ENCODE measurements at places on chromosomes 7 and 10.

DNA sequence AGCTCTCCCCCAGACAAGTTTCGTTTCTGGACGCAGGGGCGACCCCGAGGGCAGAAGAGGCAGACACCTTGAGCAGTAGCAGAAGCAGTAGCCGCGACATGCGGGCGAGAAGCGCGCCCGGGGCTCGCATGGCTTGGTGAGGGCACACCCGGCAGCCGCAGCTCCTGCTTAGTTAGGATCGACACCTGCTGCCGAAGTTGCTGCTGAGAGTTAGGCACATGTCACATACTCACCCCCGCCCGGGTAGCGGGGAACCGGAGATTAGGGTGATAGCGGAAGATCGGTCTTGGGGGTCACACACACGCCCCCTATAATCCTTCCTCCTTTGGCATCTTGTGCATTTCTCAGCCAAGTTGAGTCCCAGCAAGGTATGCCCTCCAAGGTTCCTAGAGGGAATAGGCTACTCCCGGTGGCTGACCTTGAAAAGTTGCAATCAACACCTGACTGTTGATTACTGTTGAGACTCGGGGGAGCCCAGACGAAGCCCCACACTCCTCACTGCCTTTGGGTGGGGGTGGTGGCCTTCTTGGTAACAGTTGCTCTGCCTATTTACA, 668 bp downstream of the GPR37 start:
- no peak for DNase-seq

DNA sequence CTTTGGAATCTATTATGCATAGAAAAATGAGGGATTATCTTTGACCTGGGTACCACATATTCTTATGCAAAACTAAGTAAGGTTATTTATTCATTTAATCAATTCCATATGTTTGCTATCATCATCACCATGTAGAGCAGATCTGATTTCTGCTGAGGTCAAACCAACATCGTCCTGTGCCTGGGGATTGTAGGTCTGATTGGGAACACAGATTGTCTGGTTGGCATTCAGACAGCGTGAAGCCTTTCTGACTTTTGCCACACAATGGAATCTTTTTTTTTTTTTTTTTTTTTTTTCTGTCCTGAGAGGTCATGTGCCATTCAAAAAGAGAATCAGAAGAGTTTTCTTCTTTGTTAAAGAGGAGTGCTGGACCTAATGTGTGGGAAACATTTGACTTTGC, 142.9 kb downstream of the RAB11FIP2 start:
- no peak for DNase-seq

GRCh38 chr7:18458830-18459229, 36.7 kb upstream of the HDAC9 start:
- no peak for DNase-seq

GRCh38 chr10:96456296-96456840, 57.4 kb downstream of the TLL2 start:
- no peak for DNase-seq

- DNase-seq = no peak
Measured at GRCh38 chr10:125770844-125771243, 4.8 kb downstream of the MMP21 start.

DNA sequence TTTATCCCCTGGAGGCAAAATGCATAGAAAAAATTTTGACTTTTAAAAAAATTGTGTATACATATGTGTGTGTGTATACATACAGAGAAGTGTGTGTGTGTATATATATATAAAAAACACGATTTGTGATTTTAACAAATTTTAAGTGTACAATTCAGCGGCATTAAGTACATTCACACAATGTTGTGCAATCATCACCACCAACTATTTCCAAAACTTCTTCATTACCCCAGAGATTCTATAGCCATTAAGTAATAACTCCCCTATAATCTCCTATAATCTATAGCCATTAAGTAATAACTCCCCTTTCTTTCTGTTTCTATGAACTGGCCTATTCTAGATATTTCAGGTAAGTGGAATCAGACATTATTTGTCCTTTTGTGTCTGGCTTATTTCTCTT, 20.7 kb upstream of the CAMK2B start:
- DNase-seq = no peak

- no peak for DNase-seq
Measured at GRCh38 chr7:29805886-29806207, 461 bp upstream of the WIPF3 start.

DNA sequence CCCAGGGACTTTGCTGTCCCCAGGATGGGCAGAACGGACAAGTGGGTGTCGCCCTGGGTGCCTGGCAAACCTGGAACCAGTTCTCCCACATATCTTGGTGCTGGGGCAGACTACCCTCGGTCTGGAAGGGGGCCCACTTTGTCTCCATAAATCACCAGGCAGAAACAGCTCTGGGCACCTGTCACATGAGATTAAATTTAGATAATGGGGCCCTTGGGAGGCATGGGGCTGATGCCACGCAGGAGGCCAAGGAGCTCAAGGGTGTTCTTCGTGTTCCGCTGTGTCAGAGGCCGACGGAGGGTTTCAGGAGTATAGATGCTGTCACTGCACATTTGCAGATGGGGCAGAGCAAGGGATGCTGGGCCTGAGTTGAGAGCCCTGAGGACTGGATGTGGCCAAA, 72.7 kb downstream of the TMEM130 start:
- no peak for DNase-seq

DNA sequence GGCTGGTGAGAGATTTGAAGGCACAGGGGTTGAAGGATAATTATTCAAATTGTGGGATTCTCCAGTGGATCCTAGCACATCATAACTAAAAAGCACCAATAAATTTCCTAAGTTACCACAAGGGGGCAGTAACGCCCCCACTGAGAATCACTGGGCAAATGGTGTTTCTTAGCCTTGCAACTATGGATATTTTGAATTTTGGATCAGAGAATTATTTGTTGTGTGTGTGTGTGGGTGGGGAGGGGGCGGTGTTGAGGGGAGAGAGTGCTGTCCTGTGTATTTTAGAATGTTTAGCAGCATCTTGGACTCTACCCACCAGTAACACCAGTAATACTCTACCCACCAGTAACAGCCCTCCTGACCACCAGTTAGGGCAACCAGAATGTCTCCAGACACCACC, 63.3 kb upstream of the PRKG1 start:
- DNase-seq = no peak

DNA sequence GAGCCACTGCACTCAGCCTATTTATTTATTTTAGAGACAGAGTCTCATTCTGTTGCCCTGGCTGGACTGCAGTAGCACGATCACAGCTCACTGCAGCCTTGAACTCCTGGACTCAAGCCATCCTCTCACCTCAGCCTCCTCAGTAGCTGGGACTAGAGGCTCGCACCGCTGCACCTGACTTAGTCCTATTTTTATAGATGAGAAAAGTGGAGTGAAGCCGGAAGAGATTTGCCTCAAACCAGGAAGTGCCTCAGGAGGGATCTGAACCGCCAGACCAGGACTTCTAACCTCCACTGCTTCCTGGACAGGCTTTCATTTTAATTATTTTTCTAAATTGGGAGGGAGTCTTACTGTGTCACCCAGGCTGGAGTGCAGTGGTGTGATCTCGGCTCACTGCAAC, 17.5 kb upstream of the CLIP2 start:
- no peak for DNase-seq

- DNase-seq = no peak
Measured at GRCh38 chr7:116408166-116408565, 91.4 kb upstream of the CAV2 start.

DNA sequence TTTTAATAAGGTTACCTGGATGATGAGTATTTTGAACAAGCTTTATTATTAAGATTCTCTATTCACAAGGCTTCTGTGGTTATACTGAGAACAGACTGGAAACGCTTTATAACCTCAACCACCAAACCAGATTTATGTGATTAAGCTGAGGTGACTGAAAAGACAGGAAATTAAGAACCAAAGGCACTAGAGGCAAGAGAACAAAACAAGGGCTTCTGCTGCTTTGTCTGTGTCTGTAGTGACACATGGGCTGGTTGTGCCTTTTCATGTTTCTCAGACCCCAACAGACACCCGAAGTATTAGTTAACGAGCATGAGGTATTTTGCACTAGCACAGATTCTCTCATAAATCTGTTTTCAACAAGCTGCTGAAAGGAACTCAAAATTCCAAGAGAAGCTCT, 64.4 kb downstream of the RAPGEF5 start:
- no peak for DNase-seq

DNA sequence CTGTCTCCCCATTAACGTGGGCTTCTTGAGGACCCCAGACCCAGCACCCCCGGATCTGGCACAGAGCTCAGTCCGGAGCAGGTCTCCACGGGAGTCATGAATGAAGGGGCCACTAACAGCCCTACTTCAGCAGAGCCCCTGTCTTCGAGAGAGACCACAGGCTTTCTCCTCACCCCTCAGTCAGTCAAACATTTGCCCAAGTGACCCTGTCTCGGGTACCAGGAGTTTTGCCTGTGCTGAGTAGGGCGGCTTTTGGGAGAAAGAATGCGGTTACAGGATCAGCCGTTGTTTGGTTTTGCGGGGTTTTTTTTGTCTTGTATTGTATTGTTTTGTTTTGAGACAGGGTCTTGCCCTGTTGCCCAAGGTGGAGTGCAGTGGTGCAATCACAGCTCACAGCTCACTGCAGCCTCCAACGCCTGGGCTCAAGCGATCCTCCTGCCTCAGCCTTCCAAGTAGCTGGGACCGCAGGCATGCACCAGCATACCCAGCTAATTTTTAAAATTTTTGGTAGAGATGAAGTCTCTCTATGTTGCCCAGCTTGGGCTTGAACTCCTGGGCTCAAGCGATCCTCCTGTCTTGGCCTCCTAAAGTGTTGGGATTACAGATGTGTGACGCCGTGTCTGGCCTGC, 16.5 kb downstream of the ADAP1 start:
- DNase-seq = no peak

GRCh38 chr10:43055991-43056567, 20.8 kb upstream of the RET start:
- no peak for DNase-seq

GRCh38 chr7:99560834-99561736, 2.6 kb downstream of the ZNF655 start:
- no peak for DNase-seq

DNA sequence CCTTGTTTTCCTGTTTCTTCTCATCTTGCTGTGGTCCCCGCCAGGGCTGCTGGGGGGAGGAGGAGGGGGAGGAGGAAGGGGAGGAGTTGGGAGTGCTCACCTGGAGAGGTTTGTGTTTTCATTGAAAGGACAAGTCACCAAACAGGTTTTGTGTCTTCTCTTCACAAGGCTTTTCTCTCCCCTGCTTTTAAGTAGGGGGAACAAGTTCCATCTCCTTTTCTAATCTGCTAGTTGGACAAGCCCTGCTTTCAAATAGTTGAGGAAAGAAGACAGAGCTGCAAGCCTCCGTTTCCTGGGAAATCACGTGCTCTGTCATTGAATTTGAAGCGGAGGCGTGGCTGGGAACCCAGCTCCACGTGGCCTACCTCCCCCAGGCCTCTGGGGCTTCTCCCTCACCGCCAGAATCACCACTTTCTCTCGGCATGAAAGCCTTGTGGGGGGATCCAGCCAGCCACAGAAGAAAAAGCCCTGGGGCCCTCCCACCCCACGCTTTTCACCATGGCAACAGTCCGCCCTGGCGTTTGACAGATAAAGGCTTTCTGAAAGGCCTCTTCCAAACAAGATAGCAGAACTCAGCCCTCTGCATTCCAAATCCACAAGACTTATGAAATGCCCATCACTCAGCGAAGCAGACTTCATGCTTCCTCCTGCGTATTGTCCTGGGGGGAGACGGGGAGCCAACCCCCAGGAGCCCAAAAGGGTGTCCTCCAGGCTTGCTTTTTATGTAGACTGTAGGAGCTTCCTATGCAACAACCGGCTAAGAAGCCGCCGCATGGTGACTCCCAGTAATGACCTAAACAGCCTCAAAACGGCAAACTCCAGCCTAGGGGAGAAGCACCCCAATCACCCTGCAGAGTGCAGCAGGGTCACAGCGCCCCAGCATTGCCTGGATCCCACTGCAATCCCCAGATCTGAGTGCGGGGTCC, 51.7 kb downstream of the PROSER2 start:
- peak; percentile 55 for DNase-seq

DNA sequence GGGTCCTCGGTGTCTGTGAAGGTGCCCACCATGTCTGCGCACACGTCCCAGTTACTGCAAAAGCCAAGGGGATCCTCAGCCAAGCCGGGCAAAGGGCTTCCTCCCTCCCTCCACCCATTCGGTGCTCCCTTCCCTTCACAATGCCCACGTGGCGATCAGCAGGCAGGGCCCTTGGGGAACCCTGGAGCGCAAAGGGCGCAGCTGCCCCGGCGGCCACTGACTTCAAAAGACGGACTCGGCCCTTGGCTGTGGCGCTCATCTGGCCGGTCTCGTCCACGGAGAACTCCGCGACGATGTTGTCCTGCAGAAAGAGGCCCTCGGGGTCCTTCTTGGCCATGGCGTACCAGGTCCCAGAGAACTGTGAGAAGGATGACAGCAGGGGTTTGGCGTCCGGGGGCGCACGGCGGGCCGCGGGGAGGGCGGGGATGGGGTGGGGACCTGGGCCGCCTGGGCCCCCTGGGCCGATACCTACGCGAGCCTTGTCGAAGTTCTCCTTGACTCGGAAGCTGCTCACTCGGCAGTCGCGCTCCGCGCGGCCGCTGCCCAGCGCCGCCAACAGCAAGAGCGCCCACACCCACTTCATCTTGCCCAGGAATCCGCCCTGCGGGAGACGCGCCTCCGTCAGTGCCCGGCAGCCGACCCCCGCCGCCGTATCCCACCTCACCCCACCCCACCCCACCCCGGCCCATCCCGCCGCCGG, 439 bp downstream of the RBP4 start:
- DNase-seq = no peak

DNA sequence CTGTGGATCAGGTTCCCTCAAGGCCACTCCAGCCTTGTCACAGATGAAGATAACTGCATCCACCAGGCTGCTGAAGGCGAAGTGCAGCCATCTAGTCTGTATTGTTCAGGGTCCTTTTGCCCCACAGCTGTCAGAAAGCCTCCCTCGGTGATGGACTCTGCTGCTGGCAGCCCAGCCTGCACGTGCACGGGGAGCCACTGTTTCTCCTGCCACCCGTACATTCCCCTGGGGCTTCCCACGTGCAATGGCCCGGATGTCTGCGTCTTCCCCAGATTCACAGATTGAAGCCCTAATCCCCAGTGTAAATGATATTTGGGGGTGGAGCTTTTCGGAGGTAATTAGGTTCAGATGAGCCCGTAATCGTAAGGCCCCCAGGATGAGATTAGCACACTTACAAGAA, 46.6 kb upstream of the VIPR2 start:
- DNase-seq = no peak

GRCh38 chr10:95729323-95730055, 26.5 kb upstream of the ENTPD1 start:
- no peak for DNase-seq

GRCh38 chr10:18099415-18099814, 40.8 kb upstream of the CACNB2 start:
- no peak for DNase-seq
